ENCODE measurements at places on chromosomes 5 and 9. TPM values are rescaled to one million over a fixed set of nuclear protein-coding genes. Genes with fewer than 3 reads are reported as not detected.

Gene GRXCR2
- total RNA-seq = not detected

Gene ST8SIA4
- total RNA-seq = 53.5 TPM

Gene RNF183
- total RNA-seq = not detected

Gene CEMIP2
- total RNA-seq = 75.5 TPM

Gene LHX3
- total RNA-seq = not detected

Gene S1PR3
- total RNA-seq = 0.90 TPM

Gene NUTM2F
- not detected for total RNA-seq

Gene AQP7
- not detected for total RNA-seq

Gene ADAMTS6
- total RNA-seq = 0.93 TPM

Gene CDC20B
- total RNA-seq = 0.16 TPM

Gene UBE2QL1
- not detected for total RNA-seq

Gene IL4
- 6.8 TPM for total RNA-seq

Gene KCNN2
- total RNA-seq = not detected

Gene GLRA1
- not detected for total RNA-seq

Measured in CD8-positive, alpha-beta memory T cell (primary cell).